Daoy (cell line): ENCODE measurements at places on chromosomes 6 and 20. TPM values are rescaled to one million over a fixed set of nuclear protein-coding genes. Genes with fewer than 3 reads are reported as not detected.

The DDX39B gene
- 678 and 762 TPM in 2 replicates for total RNA-seq

The KCNG1 gene
- total RNA-seq: 71.9 and 91.3 TPM in 2 replicates

The TENT5A gene
- 11.5 and 13.0 TPM in 2 replicates for total RNA-seq

The LIN28B gene
- 6.5 and 7.3 TPM in 2 replicates for total RNA-seq

The SLC52A3 gene
- total RNA-seq: 3.0 and 3.6 TPM in 2 replicates

The TRIM15 gene
- 0.86 TPM in 1 of 2 replicates, not detected in the other for total RNA-seq

The LRRC73 gene
- total RNA-seq: 2.1 TPM in 1 of 2 replicates, not detected in the other

The CLDN20 gene
- 0.54 TPM in 1 of 2 replicates, not detected in the other for total RNA-seq

The C6orf47 gene
- 15.9 and 18.0 TPM in 2 replicates for total RNA-seq

The RSPH9 gene
- total RNA-seq: not detected in 2 replicates

The CYP39A1 gene
- total RNA-seq: 2.9 and 5.1 TPM in 2 replicates

The SHLD1 gene
- 2.8 and 3.0 TPM in 2 replicates for total RNA-seq

DNA sequence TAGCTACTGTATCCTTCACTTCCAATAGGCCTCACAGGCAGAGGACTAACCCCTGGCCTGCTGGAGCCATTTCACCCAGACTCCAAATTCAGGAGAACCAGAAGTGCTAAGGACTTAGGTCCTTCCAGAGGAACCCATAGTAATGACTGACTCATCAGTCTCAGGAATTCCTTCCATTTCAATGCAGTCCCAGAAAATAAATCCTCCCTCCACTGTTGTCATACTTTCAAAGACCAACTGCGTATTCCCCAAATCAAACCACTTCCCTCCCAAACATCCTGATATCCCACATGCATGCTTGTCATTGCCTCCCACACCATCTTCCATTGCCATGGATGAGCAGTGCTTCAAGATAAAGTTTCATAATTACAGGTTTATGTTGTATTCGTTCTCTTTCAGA lies 31.8 kb upstream of the NT5E start:
- DNase-seq: peak; percentile 49

DNA sequence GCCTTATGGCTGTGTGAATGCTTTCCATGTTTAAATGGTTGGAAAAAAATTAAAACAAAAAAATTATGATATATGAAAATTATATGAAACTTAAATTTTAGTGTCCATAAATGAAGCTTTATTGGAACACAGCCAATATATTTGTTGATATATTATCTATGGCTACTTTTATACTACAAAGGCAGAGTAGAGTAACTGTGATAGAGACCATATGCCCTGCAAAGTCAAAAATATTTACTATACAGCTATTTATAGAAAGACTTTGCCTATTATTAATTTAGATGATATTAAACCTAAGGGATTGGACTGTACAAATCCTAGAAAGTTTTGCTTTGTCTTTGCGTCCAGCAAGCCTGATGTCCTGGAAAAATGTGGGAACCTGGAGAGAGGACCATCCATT lies 518.3 kb upstream of the JAG1 start:
- DNase-seq: no peak

DNA sequence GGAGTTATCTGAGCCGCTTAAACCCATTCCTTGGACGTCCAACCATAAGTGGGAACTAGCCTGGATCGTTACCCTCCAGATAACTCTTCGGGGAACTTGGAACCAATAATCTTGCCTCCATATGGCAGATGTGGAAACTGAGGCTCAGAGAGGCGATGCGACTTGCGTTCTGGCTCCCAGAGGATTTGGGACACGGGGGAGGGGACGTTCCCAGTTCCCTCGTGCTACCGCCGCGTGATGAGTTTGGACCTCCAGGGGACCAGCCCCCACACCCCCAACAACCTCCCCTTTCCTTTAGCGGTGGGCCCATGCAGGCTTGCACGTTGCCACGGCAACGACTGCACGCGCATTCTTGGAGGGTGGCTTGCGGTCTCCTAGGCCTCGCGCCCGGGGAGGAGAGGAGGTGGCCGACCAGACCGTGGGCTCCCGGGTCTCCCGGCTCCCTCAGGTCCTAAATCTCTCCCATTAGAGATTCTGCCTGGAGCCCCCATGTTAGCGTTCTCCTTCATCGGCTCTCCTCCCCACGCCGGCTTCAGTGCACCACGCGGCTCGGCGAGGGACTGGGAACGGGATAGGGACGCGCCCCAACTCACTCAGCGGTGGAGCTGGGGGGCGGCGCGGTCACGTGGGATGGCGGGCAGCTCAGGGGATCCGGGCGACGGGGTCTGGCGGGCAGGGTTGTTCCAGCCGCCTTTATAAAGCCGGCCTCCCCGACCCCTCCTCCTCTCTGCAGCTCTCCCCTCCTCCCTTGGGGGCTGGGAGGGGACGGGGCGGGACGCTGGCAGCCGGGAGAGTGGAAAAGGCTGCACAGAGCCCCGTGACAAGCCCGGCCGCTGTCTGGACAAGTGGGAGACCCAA lies at the start of gene PLTP:
TSS of gene PLTP (minus strand) at position 670 of the 858 bp plus-strand sequence. CDS start 703 bp downstream, outside the sequence.
- no peak for DNase-seq

DNA sequence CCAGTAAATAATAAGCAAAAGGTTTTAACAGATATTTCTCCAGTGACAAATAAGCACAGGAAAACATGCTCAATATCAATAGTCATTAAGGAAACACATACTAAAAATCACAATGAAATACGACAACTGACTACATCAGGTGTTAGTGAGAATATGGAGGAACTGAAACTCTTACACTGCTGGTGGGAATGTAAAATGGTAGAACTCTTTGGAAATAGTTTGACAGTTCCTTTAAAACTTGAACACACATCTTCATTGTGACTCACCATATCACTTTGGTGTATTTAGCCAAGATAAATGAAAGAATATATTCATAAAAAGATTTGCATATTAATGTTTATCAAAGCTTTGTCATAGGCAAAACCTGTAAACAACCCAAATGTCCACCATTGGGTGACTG lies 11.3 kb upstream of the MAP3K5 start:
- no peak for DNase-seq

DNA sequence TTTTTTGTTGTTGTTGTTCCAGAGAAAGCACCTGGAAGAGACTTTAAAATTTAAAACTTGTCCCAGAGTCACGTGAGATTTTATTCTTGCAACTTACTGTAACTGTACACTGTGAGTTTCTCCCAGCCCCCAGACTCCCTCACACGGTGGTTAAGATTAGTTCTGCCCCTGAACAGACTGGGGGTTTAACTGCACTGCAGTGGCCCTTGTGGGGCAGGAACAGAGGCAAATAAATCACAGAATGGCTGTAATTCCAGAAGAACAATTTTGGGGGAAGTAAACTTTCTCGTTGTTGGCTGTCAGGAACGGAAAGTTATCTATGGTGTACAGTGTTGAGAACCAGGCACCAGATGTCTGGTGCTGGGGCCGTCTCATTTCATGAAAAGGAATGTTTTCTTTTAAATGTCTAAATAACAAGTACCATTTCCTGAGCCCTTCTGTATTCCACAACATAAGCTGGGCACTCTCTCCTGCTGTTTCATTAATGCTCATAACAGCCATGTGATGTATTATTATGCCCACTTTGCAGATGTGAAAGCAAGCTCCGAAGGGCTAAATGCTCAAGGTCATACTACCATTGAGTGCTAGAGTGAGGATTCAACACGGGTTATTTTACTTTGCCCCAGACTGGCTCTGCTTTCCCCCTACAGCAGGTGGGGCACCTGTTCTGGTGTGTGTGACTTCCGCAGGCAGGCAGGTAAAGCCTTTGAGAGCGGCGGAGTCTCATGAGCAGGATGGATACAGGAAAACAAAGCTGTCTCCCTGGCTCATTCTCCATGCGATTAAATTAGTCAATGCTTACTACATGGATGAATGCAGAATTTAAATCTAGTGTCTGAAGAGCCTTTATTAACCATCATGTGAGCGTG lies 30.5 kb downstream of the CNKSR3 start:
- DNase-seq: peak; percentile 41

- DNase-seq: no peak
These were observed 17.5 kb downstream of the L3MBTL1 start for GRCh38 chr20:43525021-43525420.

GRCh38 chr20:40414843-40415615 lies 274.0 kb downstream of the MAFB start:
- no peak for DNase-seq

- DNase-seq: no peak
These were observed 113.4 kb downstream of the DACT2 start for GRCh38 chr6:168206186-168206585.

DNA sequence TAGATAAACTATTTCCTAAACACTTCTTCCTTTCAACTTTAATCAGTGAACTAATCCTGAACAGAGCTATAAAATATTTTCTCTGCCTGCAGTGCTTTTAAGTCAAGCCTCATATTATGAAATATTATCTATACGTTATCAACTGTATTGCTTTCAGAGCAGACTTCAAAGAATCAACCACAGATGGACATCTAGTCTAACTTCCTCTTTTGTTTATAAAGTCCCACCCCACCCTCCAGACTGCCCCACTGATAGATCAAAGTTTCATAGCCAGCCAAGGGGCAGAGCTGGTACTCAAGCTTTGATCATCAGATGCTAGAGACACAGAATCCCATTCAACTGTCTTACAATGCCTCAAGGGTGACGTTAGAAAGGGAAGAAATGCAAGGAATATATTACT lies 308.3 kb downstream of the LAMA2 start:
- no peak for DNase-seq

DNA sequence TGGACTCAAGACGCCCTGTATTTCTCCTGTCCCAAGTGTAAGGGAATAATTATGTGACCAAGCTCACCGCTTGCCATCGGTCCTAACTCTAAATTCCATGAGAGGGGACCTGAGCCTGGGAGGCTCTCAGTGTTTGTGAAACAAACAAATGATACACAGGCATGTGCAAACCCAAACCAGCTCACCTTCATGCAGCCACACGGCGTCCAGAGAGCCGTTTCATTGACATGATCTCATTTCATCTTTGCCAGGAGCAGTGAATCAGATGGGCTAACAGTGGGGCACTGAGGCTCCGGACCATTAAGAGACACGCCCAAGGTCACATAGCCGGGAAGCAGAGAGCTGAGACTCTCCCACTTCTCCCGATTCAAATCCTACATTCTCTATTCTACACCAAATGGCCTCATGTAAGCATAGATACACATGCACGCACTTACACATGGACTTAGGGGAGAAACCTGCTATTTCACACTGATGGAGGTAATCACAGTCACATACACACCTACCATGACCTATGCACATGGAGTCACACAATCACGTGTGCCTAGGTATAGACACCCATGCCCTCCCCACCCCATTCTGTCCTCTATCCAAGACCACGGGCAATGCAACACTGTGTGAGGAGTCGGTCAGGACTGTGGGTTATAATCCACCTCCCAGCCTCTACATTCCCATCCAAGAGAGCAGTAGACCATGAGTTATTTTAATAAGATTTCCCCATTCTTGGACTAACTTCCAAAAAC lies 1.1 kb downstream of the BNIP5 start:
- no peak for DNase-seq

DNA sequence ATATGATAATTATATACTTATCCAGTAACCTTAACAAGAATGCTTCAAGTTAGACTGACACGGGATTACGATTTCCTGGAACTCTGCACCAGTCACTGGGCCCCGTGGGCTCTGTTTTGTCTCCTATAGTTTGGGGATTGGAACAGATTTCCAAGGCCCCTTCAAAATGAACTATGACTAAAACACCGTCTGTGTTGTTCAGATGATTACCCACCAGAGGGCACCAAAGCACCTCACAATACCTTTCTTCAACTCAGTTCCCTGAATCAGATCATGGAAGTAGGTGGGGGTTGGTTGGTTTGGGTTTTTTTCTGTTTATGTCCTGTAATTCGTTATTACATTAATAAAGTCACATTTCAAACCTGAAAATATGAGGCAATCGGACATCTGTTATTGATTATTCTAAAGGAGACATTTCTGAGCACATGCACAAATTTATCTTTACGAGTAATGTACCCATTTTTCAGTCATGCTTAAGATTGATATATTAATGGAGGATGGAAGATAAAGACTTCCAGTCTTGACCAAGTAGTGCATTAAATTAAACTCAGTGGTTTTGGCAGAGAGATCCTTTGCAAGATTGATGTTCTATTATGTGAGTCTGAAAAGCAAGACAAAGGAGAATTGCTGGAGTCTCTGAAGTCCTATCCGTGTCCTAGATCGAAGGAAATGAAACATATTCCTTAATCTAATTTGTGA lies 112.0 kb upstream of the COL21A1 start:
- peak; percentile 71 for DNase-seq

GRCh38 chr20:45096781-45097180 lies 4.1 kb downstream of the KCNS1 start:
- DNase-seq: no peak

- no peak for DNase-seq
These were observed 5.6 kb downstream of the CST4 start for GRCh38 chr20:23683281-23683680.

DNA sequence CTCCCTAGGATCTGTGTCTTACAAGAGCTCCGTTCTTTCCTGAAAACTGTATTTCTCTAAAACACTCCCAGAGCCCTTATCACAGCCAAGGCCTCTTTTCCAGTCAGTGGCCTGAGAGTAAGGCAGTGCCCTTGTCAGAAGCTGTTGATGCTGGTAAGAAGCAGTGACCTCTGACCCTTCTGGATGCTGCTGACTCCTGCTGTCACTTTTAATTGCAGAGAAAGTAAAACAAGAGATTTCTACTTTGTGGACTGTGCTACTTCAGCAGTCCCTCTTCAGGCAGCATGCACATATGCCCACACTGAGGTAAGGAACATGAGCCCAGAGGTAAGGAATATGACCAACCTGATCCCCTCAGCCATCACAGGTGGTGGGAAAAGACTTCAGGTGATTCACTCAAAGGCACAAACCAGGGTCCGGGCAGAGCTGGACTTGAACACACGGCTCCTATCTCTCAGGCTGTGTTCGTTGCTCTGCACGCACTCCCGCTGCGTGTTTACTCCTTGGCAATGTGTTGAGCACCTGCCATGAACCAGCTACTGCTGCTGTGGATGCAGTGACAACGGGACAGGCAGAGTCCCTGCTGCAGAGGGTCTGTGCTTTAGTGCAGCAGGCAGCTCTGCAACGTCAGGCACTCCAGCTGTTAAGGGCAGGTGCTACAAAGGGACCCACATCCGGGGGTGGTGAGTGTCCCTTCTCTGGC lies 201.9 kb upstream of the CST7 start:
- no peak for DNase-seq

DNA sequence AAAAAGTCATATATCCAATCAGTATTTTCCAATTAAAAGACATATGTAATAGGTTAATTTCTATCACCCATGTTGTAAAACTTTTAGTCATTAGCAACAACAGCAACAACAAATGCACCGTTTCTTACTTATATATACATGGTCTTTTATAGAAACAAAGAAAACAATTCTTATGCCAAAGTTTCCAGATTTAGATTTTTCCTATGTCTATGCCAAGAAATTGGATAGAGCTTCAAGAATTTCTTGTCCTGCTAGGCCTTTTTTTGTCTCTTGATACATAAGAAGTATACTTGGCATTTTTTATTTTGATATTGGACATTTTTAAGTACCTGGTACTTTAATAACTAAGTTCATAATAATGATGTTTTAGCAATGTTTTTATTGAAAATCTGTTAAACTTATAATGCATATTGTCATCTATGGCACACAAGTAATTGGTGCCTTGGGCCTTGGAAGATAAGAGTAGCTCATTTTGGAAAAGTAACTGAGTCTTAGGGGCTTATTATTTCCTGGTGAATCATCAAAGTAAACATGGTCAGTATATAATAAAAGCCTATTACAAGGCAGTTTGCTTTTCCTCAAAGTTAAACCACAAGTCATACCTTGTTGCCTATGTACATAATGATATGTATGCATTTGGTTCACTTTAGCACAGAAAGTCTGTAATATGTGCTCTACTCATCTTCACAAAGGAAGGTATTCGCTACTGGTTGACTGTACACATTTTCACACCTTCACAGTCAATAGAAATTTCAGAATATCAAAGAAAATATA lies 10.1 kb upstream of the FRK start:
- peak; percentile 8 for DNase-seq
